ENCODE measurements at places on chromosomes 12 and 14.

GRCh38 chr14:20789230-20789813, 8.3 kb downstream of the RNASE6 start:
- H3K27ac ChIP-seq, result no peak overlapping the region
- DNase-seq, result no peak
- no peak overlapping the region for H3K4me3 ChIP-seq

- H3K4me1 ChIP-seq, result no peaks in the 10 kb centered on the region
- H3K27me3 ChIP-seq, result peaks cover 12% of the 10 kb centered on the region
- no peak for DNase-seq
- H3K27ac ChIP-seq, result no peak overlapping the region
Measured at GRCh38 chr12:14601692-14602478, 34.2 kb upstream of the PLBD1 start.

- H3K36me3 ChIP-seq, result no peaks in the 10 kb centered on the region
- H3K27me3 ChIP-seq, result no peaks in the 10 kb centered on the region
- no peak overlapping the region for H3K27ac ChIP-seq
- no peak for DNase-seq
- H3K4me3 ChIP-seq, result no peak overlapping the region
Measured at GRCh38 chr14:41257476-41257875, 349.2 kb upstream of the LRFN5 start.

- no peak overlapping the region for H3K4me3 ChIP-seq
- no peaks in the 10 kb centered on the region for H3K27me3 ChIP-seq
- no peak overlapping the region for H3K27ac ChIP-seq
- H3K36me3 ChIP-seq, result no peaks in the 10 kb centered on the region
Measured at GRCh38 chr12:131188131-131189050, 234.7 kb downstream of the ADGRD1 start.

DNA sequence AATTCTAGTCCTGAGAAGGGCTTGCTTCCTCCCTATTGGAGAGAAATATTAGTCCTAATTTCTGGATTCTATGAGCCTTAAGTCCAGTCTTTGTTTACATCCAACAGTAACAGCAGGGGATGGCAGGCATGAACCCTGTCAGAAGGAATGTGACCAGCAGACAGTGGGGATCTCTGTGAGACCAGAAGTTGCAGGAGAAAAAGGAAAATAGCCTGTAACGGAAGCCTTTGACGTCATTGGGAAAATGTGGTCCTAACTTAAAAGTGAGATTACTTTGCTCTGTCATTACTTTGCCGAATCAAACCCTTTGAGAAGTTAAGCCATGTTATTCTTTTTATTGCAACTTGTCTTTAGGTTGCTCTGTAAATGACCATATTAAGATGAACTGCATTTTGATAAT, 218.2 kb upstream of the PRICKLE1 start:
- H3K27me3 ChIP-seq, result no peaks in the 10 kb centered on the region
- no peak overlapping the region for H3K4me3 ChIP-seq
- no peak for DNase-seq
- no peaks in the 10 kb centered on the region for H3K4me1 ChIP-seq
- no peak overlapping the region for H3K27ac ChIP-seq
- H3K36me3 ChIP-seq, result no peaks in the 10 kb centered on the region

DNA sequence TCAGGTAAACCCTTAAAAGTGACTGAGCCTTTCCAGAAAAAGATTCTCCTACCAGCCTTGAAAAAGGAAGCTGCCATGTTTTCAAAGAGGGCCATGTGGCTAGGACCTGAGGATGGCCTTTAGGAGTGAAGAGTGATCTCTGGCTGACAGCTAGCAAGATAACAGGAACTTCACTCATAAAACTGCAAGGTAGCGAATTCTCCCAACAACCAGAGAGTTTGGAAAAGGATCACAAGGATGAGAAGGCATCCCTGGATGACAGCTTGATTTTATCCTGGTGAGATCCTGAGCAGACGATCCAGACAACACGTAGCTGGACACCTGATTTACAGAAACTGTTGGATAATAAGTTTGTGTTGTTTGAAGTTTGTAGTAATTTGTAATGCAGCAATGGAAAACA, 115.6 kb upstream of the FBXO33 start:
- H3K4me3 ChIP-seq, result no peak overlapping the region
- no peaks in the 10 kb centered on the region for H3K36me3 ChIP-seq

DNA sequence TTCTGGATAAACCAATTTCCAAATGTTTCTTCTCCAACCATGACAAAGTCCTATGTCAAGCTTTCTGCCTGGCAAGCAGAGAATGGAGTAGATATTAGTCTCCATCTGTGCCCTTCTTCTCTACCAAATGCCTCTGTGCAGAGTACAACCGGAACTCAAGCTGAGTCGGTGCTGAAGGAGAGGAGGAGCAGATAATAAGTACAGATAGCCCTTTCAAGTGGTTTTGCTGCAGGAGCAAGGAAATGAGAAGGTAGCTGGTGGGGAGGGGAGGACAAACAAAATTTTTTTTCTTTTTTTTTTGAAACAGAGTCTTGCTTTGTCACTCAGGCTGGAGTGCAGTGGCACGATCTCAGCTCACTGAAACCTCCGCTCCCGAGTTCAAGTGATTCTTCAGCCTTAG, 14.2 kb upstream of the HELB start:
- peaks cover 4% of the 10 kb centered on the region for H3K36me3 ChIP-seq
- H3K27me3 ChIP-seq, result no peaks in the 10 kb centered on the region
- H3K4me3 ChIP-seq, result peak overlapping the region; percentile 2
- DNase-seq, result peak; percentile 91
- H3K4me1 ChIP-seq, result peaks cover 60% of the 10 kb centered on the region

GRCh38 chr12:95959107-95959506, 16.0 kb downstream of the AMDHD1 start:
- DNase-seq, result no peak
- H3K4me3 ChIP-seq, result no peak overlapping the region
- peaks cover under 1% of the 10 kb centered on the region for H3K27me3 ChIP-seq
- no peaks in the 10 kb centered on the region for H3K36me3 ChIP-seq

DNA sequence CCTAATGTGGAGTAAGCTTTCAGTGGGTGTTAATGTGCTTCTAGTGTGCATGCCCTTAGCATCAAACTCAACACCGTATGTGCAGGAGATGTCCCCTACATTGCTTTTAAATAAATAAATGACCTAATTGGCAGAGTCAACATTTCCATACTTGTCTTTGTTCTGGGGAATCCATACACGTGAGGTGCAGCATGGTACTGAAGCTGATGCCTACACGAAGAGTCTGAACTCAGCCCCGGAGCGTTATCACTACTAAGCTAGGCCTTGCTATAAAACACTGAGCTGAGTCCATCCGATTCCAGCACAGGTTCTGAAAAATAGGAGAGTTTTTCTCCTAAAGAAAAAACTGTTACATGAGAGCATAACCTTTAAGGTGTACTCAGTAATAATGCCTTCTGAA, 125.0 kb upstream of the DYRK2 start:
- H3K36me3 ChIP-seq, result no peaks in the 10 kb centered on the region
- peaks cover 9% of the 10 kb centered on the region for H3K27me3 ChIP-seq
- H3K4me3 ChIP-seq, result no peak overlapping the region
- H3K27ac ChIP-seq, result no peak overlapping the region
- DNase-seq, result no peak

- no peak for DNase-seq
- peaks cover 12% of the 10 kb centered on the region for H3K4me1 ChIP-seq
- H3K4me3 ChIP-seq, result no peak overlapping the region
- peaks cover 72% of the 10 kb centered on the region for H3K36me3 ChIP-seq
- H3K27me3 ChIP-seq, result no peaks in the 10 kb centered on the region
Measured at GRCh38 chr14:102863381-102863780, 59.1 kb upstream of the AMN start.

DNA sequence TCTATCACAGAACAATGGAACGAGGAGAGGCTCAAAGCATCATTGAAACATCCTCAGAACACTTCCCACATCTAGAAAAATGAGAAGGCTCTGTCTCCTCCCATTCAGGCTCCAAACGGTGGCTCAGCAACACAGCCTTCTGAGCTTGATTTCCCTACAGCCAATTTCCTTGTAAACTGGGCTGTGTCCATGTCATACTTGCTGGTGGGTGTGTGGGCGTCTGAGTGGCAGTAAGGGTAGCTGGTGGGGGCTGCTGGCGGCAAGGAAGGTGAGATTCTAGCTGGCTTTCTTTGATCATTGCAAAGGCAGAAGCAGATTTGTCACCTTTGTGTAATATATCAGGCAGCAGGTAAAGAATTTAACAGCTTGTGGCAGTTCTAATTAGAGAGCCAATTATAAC, 163.7 kb downstream of the CALM1 start:
- DNase-seq, result no peak
- no peaks in the 10 kb centered on the region for H3K36me3 ChIP-seq
- no peaks in the 10 kb centered on the region for H3K4me1 ChIP-seq
- H3K4me3 ChIP-seq, result no peak overlapping the region
- no peaks in the 10 kb centered on the region for H3K27me3 ChIP-seq

- H3K36me3 ChIP-seq, result no peaks in the 10 kb centered on the region
- no peak overlapping the region for H3K27ac ChIP-seq
- H3K27me3 ChIP-seq, result peaks cover 8% of the 10 kb centered on the region
- H3K4me1 ChIP-seq, result no peaks in the 10 kb centered on the region
- no peak for DNase-seq
Measured at GRCh38 chr14:74415115-74415437, 10.9 kb downstream of the SYNDIG1L start.

DNA sequence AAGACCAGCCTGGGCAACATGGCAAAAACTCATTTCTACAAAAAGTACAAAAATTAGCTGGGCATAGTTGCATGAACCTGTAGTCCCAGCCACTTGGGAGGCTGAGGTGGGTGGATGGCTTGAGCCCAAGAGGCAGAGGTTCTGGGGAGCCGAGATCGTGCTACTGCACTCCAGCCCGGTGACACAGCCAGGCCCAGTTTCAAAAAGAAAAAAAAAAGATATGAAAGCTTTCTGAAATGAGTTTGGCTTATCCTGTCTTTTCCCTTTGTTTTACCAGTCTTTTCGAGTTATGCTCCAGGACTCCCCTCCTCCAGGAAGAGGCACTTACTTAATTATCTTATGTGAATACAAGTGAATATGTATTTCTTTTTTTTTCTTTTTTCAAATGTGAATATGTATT, 3.2 kb downstream of the BBOF1 start:
- H3K27ac ChIP-seq, result no peak overlapping the region
- no peaks in the 10 kb centered on the region for H3K27me3 ChIP-seq
- no peak for DNase-seq
- H3K4me1 ChIP-seq, result peaks cover 13% of the 10 kb centered on the region
- H3K4me3 ChIP-seq, result no peak overlapping the region
- H3K36me3 ChIP-seq, result no peaks in the 10 kb centered on the region

- H3K27ac ChIP-seq, result no peak overlapping the region
- no peak for DNase-seq
- H3K4me1 ChIP-seq, result no peaks in the 10 kb centered on the region
- no peak overlapping the region for H3K4me3 ChIP-seq
- no peaks in the 10 kb centered on the region for H3K36me3 ChIP-seq
Measured at GRCh38 chr12:62164036-62164435, 96.2 kb upstream of the USP15 start.

- no peaks in the 10 kb centered on the region for H3K27me3 ChIP-seq
- H3K4me3 ChIP-seq, result peak overlapping the region; percentile 4
- no peak overlapping the region for H3K27ac ChIP-seq
Measured at GRCh38 chr14:35161231-35161630, 38.9 kb downstream of the PRORP start.

GRCh38 chr12:106086696-106087095, 52.1 kb downstream of the NUAK1 start:
- DNase-seq, result no peak
- H3K27ac ChIP-seq, result no peak overlapping the region
- H3K36me3 ChIP-seq, result no peaks in the 10 kb centered on the region
- no peak overlapping the region for H3K4me3 ChIP-seq

- no peaks in the 10 kb centered on the region for H3K27me3 ChIP-seq
- H3K4me3 ChIP-seq, result no peak overlapping the region
- H3K36me3 ChIP-seq, result no peaks in the 10 kb centered on the region
- no peak for DNase-seq
Measured at GRCh38 chr12:93113317-93114006, 184.4 kb upstream of the EEA1 start.

- H3K27me3 ChIP-seq, result no peaks in the 10 kb centered on the region
- H3K27ac ChIP-seq, result no peak overlapping the region
- H3K36me3 ChIP-seq, result peaks cover 43% of the 10 kb centered on the region
Measured at GRCh38 chr12:12546314-12546772, 16.3 kb downstream of the DUSP16 start.

- DNase-seq, result no peak
- peaks cover 13% of the 10 kb centered on the region for H3K4me1 ChIP-seq
- H3K4me3 ChIP-seq, result no peak overlapping the region
- no peak overlapping the region for H3K27ac ChIP-seq
- no peaks in the 10 kb centered on the region for H3K36me3 ChIP-seq
- peaks cover 4% of the 10 kb centered on the region for H3K27me3 ChIP-seq
Measured at GRCh38 chr12:14880890-14881453, 4.7 kb downstream of the MGP start.

DNA sequence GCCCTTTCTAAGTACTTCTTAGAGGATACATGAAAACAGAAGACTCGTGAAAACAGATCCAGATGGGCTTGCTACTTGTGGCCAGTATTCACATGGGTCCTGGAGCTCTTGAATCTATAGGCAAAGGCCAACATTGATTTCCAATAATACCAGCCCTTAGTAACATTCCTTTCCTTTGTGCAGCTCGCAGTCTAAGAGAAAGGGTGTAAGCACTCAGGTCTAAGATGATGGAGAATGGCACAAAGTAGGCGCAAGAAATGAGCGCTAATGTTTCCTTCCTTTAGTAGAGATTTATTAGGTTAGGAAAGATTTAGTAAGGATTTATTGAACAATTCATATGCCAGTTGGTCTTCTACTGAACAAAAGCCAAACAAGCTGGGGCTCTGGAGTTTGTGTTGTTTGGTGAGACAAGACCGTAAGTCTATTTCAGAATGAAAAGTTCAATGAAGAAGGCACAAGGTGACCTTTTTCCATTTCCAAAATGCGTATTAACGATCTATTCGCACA, 525 bp downstream of the RNU6-8 start:
- peaks cover 36% of the 10 kb centered on the region for H3K4me1 ChIP-seq
- H3K27me3 ChIP-seq, result peaks cover 18% of the 10 kb centered on the region
- H3K4me3 ChIP-seq, result peak overlapping the region; percentile 87

DNA sequence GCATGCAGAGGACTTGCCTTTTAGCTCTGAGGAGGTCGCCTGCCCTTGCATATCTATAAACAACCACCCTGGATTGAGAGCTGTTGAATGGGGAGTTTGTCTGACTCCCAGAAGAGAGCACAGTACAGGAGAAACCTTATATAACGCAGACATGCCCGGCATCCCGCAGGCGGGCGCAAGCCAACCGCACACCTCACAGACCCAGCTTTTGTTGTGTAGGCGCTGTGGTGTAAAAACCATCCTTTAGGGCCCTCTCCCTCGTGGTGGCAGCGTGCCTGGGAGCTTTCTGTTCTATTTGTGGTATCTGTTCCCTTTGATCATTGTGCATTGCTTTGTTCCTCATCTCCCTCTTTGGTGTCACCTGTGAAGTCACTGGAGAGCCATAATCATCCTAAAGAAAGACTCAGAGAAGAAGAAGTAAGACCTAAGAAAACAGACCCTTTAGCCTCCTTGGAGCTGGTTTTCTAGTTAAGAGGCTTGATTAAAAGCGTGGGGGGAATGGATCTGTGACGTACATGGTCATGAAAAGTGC, 77.7 kb downstream of the ETV6 start:
- peaks cover 75% of the 10 kb centered on the region for H3K4me1 ChIP-seq
- peaks cover 49% of the 10 kb centered on the region for H3K36me3 ChIP-seq
- peak; percentile 87 for DNase-seq
- no peaks in the 10 kb centered on the region for H3K27me3 ChIP-seq
- peak overlapping the region; percentile 69 for H3K4me3 ChIP-seq

Data from activated CD4-positive, alpha-beta T cell treated with anti-CD3 and anti-CD28 coated beads, Interleukin-2, amount 10 ng/mL, durations not matched to agents 24 days and 14 days (primary cell).